ENCODE measurements at places on chromosomes 2 and 18.

DNA sequence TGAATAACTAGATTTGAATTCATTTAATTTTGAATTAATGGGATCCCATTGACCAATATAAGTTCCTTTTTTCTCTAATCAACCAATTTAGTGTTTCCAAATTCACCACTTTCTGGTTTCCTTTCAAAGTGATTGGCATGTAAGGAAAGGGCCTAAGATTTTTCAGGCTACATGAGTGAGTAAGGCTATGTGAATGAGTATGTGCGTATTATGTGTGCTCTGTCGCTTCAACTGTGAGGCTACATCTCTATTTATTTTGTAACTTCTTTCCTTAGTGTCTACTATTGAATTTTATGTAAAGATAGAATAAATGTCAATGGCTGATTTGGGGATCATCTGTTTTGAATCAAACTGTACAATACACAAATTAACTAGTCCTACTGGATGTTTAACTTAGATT, 110.6 kb downstream of the ABCA12 start:
- no peak for DNase-seq

GRCh38 chr2:179950391-179950790, 56.7 kb downstream of the CWC22 start:
- no peak for DNase-seq

DNA sequence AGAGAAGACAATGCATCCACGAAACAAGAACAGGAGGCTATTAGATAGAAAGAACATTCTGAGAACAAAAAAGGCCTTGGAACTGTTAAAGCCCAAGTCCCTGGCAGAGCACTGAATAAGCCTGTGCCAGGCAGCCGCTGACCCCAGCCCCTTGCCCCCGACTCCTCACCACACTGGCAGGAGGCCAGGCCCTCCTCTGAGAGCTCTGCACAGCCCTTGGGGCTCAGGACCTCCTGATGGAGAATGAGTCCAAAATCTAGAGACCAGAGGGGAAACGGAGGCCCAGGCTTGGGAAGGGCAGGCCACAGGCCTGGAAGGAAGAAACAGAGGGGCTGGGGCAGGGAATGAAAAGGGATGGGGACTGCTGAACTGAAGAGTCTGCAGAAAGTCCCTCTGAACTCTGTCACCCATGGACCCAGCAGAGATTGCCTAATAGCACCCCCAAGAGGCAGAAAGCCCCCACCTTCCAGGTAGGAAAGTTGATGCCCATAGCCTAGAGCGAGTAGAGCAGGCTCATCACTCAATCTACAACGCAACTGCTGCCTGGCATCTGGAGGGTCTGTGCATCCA, 18.3 kb upstream of the TNS1 start:
- no peak for DNase-seq

DNA sequence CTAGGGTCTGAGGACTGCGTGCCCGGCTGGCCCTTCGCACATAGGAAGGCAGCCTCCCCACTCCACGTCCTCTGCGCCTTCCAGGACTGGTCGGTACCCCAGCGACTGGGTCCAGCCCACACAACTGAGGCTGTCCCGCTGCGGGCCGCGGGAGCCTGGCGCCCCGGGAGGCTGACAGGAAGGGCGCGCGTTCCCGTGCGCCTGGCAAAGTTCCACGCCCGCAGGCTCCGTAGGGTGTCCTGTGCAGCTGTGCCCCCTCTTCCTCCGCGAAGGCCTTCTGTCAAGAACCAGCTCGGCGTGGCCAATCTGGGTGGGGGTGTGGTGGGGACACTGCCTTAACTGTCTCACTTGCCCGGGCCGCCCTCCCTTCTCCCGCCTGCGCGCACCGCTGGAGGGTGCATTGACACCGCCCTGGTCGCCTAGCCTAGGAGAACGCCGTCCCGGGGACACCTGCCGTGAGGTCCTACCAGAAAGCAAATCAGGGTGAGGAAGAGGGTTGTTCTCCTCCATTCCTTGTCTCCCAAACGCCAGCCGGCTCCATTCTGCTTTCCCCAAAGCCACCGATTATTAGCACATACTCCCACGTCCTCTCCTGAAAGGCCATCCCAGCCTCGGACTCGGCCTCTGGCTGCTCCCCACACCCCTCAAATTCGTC, 618 bp upstream of the LYPD1 start:
- DNase-seq: no peak

- DNase-seq: no peak
Observed at GRCh38 chr18:35444636-35445035, 53.1 kb downstream of the INO80C start.
